ENCODE measurements at places on chromosomes 13 and 19. TPM values are rescaled to one million over a fixed set of nuclear protein-coding genes. Genes with fewer than 3 reads are reported as not detected.

GRCh38 chr19:4548238-4548584 is 8.4 kb upstream of the LRG1 start:
- no peak for DNase-seq

GRCh38 chr19:28020619-28021258 is 1192.2 kb downstream of the UQCRFS1 start:
- no peak for DNase-seq

GRCh38 chr13:30880151-30880855 is 25.8 kb upstream of the MEDAG start:
- no peak for DNase-seq

DNA sequence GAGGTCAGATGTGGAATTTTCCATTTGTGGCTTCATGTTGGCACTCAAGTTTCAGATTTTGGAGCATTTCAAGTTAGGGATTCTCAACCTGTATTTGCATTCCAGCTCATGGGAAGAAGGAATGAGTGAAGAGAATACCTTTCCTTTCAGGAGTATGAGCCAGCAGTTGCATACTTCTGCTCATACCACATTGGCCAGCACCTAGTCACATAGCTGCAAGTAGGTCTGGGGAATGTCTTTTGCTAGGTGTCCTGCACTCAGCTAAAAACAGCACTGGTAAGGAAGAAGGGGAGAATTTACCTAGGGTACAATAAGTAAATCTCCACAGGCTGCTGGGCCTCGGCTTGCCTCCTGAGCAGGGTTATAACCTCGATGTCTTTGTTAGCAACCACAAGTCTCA is 24.6 kb upstream of the ATP8A2 start:
- no peak for DNase-seq

The INSR gene
- total RNA-seq, result 71.6 TPM

The OR10H1 gene
- not detected for total RNA-seq

The ZNF540 gene
- total RNA-seq, result 34.3 TPM

Measured in dorsolateral prefrontal cortex (tissue), 122 donors.